ENCODE measurements at places on chromosomes 12 and 14.

- DNase-seq: peak; percentile 35
Observed at GRCh38 chr12:121334513-121335343, 17.5 kb downstream of the ANAPC5 start.

- no peak for DNase-seq
Observed at GRCh38 chr14:52044791-52045522, 23.9 kb downstream of the NID2 start.

- DNase-seq: no peak
Observed at GRCh38 chr14:52840877-52841276, 49.5 kb upstream of the GNPNAT1 start.

GRCh38 chr12:113207613-113208040 lies 13.6 kb upstream of the TPCN1 start:
- no peak for DNase-seq

GRCh38 chr14:52442602-52443001 lies 109.7 kb downstream of the TXNDC16 start:
- no peak for DNase-seq

GRCh38 chr14:28381656-28382055 lies 384.9 kb upstream of the FOXG1 start:
- DNase-seq: no peak

GRCh38 chr12:22709292-22709691 lies 84.3 kb downstream of the ETNK1 start:
- DNase-seq: no peak

DNA sequence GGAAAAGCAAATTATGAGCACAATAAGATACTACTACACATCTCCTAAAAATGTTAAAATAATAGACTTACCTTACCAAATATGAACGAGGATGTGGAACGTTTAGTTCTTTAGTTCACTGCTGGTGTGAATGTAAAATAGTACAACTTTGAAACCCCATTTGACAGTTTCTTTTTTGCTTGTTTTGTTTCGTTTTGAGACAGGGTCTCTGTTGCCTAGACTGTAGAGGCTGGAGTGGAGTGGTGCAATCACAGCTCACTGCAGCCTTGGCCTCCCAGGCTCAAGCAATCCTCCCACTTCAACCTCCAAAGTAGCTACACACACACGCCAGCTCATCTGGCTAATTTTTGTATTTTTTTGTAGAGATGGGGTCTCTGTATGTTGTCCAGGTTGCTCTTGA lies 136.4 kb upstream of the FAR2 start:
- no peak for DNase-seq

DNA sequence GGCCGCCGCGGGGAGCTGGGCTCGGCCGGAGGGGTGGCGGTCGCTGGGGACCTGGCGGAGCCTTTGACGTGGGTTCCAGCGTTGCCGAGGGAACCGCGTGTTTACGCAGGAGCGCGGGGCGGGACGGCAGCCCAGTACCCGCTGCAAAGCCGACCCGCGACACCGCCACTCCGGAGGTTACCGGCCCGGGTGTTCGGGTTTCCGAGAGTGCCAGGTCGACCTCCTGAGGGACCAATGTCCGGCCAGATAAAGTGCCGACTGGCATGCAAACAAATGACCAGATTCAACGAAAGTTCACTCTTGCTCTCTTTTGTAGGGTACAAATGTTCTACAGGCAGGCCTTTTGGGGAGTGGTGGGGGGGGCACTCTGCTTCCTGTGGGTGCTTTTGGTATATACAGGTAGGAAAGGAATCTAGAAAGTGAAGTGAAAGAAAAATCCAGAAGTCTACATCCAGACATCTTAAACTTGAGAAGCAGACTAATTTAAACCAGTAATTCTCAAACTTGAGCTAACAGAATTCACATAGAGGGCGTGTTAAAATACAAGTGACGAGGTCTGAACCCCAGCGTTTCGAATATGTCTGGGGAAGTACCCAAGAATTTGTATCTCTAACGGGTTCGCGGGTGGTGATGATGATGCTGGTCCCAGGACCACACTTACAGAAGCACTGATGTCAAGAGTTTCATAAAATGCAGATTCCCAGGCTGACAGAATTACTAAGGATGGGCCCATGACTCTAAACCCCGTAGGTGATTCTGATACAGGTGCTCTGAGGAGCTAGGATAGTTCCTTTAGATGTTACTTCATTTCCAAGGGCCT lies at the start of gene GPR135:
GPR135 (minus strand) TSS at position 65 of the 820 bp plus-strand sequence. CDS start 154 bp downstream, outside the sequence.
- DNase-seq: no peak

GRCh38 chr14:69713993-69714679 lies 52.8 kb upstream of the SRSF5 start:
- DNase-seq: no peak

DNA sequence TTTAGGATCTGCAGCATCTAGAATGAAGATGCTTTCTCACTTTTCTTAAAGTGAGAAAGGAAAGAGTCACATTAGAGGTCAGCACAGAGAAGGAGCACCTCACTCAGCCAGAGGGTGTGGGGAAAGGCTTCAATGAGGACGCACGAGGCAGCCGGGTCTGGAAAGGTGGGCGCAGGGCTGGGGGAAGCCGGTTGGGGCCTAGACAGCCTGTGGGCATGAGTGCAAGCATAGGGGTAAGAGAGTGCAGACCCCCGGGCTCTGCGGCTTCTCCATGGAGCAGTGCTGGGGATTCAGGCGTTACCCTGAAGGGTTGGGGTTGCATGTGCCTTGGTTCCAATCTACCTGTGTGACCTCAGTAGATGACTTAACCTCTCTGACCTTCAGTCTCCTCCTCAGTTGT lies 49.9 kb downstream of the KRT80 start:
- no peak for DNase-seq

DNA sequence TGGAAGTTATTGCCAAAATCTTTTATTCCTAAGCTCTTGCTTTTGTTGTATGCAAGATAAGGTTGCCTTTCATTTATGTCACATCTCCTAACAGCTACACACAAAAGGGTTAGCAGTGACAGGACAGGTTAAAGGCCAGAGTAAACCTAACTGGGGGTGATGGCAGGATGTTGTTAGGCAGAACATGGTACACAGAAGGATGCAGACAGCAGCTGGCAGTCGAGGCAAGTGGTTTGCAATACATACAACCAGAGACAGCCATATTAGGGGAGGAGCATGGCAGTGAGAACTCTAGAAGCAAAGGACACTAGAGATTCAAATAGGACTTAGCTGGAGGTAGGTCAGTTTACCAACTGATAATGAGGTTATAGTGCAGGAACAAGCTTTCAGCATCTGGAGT lies 2.7 kb upstream of the ABCD2 start:
- DNase-seq: no peak

- no peak for DNase-seq
Observed at GRCh38 chr14:71662291-71662790, 269.9 kb upstream of the RGS6 start.

GRCh38 chr12:107163413-107163812 lies 70.1 kb upstream of the CRY1 start:
- DNase-seq: peak; percentile 14

GRCh38 chr14:88044776-88045446 lies 40.0 kb downstream of the GPR65 start:
- peak; percentile 8 for DNase-seq

GRCh38 chr14:60951776-60952435 lies 29.0 kb downstream of the TRMT5 start:
- DNase-seq: no peak

DNA sequence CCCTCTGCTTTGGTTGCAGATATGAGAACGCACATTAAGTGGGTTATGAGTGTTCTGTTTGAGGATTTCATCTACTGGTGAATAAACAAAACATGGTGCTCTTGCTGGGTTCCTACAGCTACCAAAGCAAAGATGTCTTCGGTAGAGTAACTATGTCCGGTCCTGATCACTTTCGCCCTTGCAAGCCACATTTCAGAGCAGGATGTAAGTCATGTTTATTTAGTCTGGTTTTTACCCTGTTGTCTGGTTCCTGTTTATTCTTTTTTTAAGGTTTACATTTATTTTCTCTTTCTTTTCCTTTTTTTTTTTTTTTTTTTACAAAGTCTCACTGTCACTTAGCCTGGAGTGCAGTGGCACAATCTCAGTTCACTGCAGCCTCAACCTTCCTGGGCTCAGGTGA lies 99.2 kb downstream of the VEZT start:
- no peak for DNase-seq

- DNase-seq: no peak
Observed at GRCh38 chr14:103449634-103450161, 64.5 kb downstream of the MARK3 start.

- peak; percentile 45 for DNase-seq
Observed at GRCh38 chr12:64088431-64089349, 133.4 kb downstream of the KICS2 start.

GRCh38 chr12:128224226-128224625 lies 42.7 kb upstream of the TMEM132C start:
- no peak for DNase-seq

DNA sequence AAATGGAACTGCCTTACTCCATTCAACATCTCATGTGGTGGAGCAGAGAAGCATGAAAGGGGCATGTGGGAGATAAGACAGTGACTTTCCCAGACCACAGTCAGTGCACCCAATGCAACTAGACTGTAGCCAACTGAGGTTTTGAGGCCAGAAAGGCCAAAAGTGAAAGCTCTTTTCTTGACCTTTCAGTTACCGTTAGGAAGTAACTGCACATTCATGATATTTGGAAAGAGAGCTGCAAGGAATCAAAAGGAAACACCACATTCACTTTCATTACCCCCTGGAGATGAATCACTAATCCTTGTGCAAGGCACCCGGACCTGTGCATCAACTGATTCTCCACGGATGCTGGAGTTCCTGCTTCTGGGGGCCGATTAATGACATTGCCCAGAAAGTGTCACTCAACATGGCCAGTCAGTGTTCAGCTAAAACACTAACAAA lies 72.9 kb upstream of the ELK3 start:
- no peak for DNase-seq

DNA sequence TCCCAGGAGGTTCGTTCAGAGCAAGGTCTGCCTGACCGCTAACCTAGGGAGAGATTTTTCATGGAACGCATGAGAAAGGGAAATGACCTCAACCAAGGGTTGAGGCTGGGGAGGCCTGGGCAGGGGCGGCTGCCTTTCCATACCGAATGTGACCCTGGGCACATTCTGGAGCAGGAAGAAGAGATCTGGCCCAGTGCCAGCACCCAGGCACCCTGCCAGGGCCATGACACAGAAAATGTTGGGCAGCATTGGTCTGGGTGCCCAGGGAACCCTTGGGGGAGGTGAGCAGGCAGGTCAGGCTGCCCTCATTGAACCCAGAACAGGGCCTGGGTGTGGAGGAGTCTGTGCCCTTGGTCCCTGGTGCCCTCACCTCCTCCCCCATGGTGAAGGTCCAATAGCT lies 106.8 kb downstream of the CALM1 start:
- no peak for DNase-seq

GRCh38 chr12:99195474-99195873 lies 452.1 kb upstream of the GARIN6 start:
- DNase-seq: no peak
